NCI-H510A (cell line): ENCODE measurements at places on chromosomes 11 and 22.

- no peak for DNase-seq
Measured at GRCh38 chr22:49961005-49961600, 531 bp downstream of the PIM3 start.

GRCh38 chr11:3669742-3670183, 1.4 kb downstream of the CHRNA10 start:
- no peak for DNase-seq

GRCh38 chr11:119515771-119516400, 92.9 kb upstream of the THY1 start:
- DNase-seq = no peak

DNA sequence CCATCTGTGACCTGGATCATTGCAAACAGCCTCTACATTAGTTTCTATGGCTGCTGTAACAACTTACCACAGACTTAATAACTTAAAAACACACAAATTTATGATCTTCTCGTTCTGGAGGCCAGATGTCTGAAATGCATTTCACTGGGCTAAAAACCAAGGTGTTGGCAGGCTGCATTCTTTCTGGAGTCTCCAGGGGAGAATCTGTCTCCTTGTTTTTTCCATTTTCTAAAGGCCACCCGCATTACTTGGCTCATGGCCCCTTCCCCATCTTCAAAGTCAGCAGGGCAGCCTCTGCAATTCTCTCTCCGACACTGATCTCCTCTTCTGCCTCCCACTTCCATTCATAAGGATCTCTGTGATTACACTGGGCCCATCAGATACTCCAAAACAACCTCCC, 11.6 kb downstream of the SCGB1A1 start:
- no peak for DNase-seq

- no peak for DNase-seq
Measured at GRCh38 chr11:19715373-19715772, 2.7 kb downstream of the NAV2 start.

- no peak for DNase-seq
Measured at GRCh38 chr11:108967571-108967970, 302.7 kb downstream of the DDX10 start.

DNA sequence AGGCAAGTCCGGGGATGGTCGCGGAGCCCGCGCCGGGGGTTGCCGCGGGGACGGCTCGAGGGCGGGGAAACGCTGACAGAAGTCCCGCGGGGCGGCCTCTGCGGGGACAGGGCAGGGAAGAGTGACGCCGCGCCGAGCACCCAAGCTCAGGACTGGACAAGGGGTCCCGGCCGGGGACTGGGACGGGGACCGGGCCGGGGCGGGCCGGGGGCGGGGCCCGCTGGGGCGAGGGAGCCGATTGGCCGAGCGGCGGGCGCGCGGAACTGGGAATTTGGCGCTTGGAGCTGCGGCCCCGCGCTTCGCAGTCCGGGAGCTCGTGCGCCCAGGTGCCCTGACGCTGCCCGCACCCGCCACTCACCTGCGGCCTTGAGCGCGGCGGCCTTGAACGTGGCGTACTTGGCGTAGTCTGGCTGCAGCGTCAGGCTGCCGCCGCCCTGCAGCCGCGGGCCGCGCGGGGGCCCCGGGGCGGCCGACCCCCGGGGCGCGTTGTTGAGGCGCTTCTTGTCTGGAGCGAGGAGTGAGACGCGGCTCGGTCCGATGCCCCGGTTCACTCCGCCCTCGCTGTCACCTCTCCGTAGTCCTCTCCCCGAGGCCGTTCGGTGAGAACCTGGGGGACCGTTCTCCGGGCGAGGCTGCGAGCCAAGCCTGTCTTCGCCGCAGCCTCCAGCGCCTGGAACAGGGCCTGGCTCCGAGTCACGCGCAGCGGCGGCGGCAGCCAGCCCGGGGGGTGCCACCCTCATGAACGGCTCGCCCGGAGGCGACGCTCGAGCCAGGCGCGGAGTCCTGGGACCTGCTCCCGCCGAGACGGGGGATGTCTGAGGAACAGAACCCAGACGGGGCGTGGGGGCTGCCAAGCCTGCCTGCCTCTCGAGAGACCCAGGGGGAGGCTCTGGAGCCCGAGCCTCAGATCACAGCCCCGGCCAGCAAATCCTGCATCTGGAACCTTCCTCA, 4.5 kb downstream of the SHISA8 start:
- DNase-seq = no peak

- DNase-seq = no peak
Measured at GRCh38 chr11:83166193-83166866, 9.4 kb downstream of the PCF11 start.

DNA sequence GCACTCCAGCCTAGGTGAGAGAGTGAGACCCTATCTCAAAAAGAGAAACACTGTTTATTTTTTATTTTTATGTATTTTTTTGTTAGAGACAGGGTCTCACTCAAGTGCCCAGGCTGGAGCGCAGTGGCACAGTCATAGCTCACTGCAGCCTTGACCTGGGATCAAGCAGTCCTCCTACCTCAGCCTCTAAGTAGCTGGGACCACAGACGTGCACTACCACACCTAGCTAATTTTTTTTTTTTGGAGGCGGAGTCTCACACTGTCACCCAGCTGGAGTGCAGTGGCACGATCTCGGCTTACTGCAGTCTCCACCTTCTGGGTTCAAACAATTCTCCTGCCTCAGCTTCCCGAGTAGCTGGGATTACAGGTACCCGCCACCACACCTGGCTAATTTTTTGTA, 6.4 kb downstream of the RBX1 start:
- DNase-seq = no peak

GRCh38 chr11:35214792-35215193, 75.8 kb downstream of the CD44 start:
- no peak for DNase-seq

DNA sequence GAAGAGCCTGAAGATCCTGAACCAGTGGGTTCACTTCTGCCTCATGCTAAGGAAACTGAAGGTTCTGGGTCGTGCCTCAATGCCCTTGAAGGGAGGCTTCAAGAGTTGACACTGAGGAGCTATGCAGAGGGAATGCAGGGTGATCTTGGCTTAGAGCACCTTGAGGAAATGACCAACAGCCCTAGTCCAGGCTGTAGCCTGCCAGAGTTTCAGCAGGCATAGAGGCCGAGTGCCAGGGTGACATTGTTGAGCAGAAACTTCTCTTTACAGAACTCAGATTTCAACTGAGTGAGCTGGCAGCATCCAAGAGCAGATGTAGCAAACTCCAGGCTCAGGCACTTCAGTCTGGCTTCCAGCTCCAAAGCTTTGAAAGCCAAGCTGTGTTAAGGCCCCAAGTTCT, 23.1 kb upstream of the CAPRIN1 start:
- no peak for DNase-seq

DNA sequence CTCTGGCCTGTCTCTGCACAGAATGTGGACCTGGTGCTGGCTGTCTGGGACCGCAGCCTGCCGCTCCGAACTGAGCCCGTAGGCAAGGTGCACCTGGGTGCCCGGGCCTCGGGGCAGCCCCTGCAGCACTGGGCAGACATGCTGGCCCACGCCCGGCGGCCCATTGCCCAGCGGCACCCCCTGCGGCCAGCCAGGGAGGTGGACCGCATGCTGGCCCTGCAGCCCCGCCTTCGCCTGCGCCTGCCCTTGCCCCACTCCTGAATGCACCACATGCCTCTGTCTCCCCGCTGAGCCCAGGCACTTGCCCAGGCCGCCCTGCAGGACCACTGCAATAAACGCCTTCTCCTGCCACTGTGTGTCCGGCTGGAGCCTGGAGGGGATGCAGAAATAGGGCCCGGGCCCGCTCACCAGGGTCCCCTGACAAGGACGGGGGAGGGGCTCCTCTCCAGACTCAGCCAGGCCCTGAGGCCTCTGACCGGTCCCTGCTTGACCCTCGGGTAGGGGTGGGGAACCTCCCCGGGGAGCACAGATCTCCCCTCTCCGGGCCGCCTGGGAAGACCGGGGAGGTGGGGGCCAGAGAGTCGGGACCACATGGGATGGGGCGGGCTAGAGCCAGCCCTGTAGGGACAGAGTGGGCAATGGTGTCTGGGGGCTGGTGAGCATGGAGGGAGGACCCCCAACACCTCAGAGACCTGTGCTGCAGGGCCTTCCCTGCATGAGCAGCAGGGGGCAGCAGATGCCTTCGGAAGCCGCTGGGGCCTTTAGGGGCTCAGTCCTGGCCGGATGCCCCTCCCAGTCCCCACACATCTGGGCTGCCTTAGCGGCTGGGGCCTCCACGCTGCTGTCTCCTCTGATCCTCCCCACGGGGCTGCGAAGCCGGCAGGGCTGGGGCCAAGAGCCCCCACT, 1.4 kb upstream of the TNNI2 start:
- DNase-seq = no peak

GRCh38 chr11:8177136-8177535, 8.3 kb upstream of the RIC3 start:
- no peak for DNase-seq
